BE2C (cell line): ENCODE measurements at places on chromosomes 5 and 9.

GRCh38 chr9:83429229-83429628 is 109.0 kb downstream of the FRMD3 start:
- DNase-seq = no peak

- no peak for DNase-seq
These were observed 163.8 kb downstream of the SYK start for GRCh38 chr9:90965226-90966030.

DNA sequence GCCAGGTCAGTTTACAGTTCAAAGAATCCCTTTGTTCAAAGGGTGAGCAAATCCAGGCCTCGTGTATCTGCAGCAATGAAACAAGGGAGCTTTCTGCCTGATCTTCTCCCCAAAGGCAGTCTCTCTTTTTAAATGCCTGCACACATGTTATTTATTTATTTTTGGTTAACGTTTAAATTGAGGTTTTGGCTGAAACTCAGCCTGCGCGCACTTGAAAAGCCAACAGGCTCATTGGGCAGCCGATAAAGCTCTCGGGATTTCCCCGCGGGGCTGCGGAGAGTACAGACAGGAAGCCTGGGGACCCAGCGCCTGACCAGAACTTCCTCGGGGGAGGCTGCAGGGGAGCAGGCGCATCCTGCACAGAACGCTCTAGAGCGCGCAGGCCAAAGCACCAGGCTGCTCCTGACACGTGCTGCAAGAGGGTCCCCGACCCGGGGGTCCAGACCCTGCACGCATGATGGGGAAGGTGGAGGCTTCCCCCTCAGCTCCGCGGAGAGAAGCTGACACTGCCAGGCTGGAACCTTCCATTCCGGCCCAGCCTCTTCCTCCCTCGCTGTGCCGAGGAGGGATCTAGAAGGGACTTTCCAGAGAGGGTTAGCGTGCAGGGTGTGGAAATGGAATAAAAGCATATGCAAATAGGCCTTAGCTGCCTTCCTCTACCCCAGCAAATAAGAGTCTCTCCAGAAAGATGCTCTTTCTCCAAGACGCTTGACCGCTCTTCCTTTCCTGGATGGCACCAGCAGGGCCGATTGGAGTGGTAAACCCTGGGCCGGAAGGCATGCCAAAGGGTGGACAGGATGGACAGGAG is 46.1 kb downstream of the PTTG1 start:
- peak; percentile 37 for DNase-seq

DNA sequence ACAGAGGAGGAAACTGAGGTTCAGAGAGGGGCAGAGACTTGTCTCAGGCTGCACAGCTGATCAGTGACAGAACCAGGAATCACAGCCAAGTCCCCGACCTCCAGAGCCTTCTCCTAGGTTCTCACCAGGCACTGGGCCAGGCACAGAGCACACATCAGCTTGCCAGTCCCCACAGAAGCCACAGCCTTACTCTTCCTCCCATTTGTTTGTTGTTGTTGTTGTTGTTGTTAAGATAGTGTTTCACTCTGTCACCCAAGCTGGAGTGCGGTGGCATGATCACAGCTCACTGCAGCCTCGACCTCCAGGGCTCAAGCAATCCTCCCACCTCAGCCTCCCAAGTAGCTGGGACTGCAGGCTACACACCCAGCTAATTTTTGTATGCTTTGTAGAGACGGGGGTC is 41.4 kb downstream of the NAIF1 start:
- DNase-seq = no peak

DNA sequence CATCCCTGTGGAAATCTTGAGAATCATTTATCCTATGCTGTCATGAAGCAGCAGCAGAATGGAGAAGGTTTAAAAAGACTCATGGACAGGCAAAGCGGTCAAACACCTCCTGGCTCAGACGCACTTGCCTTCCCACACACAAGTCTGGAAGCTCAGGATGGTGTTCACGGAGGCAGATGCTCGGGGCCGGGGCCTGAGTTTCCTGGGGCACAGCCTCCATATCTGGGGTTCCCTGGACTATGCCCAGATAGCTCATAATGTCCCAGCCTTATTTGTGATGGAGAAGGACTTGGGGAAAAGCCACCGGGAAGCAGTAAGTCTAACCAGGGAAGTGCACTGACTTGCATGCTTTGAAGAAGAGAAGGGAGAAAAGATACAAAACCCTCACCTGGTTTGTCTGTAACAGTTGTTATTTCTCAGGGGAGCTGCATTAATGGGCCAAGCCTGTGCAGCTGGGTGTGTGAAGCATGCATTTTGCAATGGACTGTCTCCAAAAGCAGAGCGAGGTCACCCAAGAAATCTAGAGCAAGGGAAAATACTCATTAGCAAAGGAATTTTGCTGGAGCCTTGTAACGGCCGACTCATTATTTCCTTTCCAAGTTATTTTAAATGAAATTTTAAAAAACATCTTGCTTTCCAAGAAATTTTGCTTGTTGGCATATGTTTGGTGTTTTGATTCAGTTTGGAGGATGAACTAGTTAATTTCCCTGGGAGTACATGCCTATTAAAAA is 3.4 kb downstream of the S1PR3 start:
- no peak for DNase-seq

GRCh38 chr9:83327750-83328622 is 210.2 kb downstream of the FRMD3 start:
- peak; percentile 94 for DNase-seq

DNA sequence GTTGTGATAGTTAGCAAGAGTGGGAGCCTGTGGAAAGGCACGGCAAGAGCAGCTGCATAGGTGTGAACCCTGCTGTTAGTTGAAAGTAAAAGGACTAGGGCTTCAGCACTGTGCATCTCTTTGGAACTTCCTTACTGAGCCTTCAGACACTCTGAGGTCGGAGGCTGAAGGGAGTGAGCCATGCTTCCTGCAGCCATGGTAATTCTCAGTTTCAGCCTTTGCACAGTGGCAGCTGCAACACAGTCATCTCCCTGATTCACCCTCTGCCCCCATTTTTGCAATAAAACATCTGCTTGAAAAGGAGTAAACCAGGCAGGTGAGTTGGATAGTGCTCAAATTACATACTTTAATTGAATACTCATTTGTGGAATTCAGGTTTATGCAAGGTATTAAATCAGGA is 6.5 kb upstream of the TLE4 start:
- DNase-seq = no peak

DNA sequence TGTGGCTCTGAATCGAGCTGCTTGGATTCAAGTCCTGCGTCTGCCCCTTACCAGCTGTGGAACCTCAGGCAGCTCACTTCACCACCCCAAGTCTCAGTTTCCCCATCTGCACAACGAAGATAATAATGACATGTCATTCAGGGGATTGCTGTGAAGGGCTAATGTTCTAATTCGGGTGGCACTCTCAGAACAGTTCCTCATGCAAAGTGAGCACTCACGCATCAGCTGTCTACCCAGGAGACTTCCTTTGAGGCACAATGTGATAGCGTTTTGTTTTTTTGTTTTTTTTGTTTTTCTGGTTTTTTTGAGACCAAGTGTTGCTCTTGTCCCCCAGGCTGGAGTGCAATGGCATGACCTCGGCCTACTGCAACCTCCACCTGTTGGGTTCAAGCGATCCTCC is 56.4 kb downstream of the NTNG2 start:
- no peak for DNase-seq

DNA sequence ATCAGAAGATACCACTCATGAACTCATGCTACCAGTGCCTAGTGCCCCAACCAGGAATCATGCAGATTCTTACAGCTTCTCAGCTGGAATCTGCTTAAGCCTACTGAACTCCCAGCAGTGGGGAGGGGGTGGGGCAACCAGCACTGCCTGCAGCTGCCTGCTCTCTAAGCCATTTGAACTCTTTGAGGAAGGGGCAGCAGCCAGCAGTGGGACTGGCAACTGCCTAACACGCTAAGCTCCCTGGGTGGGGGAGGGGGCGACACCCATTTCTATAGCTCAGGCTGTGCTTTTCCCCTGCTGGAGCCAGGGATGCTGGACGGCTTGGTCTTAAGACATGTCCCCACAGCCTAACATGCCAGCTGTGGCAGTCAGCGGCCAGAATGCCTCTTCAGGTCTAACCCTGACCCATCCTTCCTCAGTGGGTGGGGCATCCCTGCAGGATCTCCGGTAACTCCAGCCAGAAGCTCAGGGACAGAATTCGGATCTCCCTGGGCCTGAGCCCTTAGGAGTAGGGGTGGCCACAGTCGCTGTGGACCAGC is 889.7 kb downstream of the CDH9 start:
- peak; percentile 10 for DNase-seq

DNA sequence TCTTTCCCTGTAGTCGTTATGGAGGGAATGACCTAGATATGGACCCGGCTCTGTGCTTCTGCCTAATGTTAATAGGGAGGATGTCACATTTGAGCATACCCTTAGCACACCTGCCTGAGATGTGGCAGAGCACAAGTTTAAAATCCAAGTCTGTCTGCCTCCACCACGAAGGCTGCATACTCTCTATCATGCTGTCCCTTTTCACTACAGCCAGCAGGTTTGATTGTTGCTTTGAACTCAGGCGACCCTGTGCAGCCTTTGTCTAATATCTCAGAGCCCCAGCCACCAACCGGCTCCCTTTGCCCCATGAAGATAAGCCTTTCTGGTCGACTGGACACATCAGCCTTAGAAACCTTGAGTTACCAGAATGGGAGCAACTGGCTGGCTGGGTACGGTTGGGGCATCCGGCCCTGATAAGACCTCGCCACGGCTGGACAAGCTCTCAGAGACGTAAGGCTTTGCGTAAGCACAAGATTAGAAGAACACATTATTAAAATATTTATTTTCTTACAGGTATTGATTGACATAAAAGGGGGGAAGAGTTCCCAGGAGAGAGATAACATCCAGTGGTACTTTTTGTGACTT is 222.0 kb upstream of the TRIM32 start:
- DNase-seq = no peak

DNA sequence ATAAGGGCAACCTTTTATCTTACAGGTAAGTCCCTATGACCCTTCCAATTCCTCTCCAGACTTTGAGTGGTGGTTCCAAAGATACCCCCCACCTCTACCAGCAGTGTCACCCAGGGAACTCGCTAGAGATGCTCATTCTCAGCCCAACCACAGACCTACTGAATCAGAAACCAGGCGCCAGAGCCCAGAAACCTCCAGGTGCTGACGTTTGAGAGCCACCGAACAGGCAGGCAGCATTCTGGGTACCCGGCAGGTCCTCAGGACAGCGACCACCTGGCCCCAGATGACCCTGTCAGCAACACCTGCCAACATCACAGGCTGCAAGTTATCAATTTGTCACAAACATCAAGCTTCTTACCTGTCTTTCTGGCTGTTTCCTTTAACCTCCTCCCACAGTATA is 19.5 kb downstream of the RAPGEF1 start:
- no peak for DNase-seq

DNA sequence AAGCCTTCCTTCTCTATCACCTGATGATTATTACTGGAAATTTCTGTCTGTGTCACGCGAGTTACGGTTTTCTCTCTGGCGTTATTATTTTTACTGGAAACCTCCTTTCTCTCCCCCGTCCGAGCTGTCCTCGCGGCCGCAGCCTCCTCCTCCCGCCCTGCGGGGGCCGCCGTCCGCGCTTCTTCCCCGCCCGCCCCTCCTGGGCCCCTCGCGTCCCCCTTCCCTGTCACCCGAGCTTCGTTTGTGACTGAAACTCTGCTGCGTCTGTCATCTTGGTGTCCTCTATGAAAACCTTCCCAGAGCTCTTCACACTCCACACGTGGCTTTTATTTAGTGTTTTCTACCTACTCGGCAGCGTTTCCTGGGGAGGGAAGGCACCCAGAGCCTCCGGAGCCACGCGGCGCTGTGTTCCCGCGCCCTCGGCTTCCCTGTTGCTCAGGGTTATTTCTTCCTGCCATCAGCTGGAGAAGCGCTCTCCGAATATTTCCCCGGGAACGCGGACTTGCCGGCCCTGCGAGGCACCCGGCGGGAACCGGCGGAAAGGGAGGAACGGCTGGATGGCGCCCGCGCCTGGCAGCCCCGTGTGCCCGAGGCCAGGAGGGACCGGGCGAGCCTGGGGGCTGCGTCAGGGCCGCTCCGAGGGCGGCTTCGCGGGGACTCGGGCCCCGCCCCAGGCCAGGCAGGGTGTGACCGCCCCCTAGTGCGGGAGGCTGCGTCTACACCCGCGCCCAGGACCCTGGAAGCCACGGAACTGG is 33.9 kb downstream of the TRIP13 start:
- DNase-seq = peak; percentile 62

- DNase-seq = peak; percentile 40
These were observed 38.2 kb downstream of the CLINT1 start for GRCh38 chr5:157820593-157821252.

DNA sequence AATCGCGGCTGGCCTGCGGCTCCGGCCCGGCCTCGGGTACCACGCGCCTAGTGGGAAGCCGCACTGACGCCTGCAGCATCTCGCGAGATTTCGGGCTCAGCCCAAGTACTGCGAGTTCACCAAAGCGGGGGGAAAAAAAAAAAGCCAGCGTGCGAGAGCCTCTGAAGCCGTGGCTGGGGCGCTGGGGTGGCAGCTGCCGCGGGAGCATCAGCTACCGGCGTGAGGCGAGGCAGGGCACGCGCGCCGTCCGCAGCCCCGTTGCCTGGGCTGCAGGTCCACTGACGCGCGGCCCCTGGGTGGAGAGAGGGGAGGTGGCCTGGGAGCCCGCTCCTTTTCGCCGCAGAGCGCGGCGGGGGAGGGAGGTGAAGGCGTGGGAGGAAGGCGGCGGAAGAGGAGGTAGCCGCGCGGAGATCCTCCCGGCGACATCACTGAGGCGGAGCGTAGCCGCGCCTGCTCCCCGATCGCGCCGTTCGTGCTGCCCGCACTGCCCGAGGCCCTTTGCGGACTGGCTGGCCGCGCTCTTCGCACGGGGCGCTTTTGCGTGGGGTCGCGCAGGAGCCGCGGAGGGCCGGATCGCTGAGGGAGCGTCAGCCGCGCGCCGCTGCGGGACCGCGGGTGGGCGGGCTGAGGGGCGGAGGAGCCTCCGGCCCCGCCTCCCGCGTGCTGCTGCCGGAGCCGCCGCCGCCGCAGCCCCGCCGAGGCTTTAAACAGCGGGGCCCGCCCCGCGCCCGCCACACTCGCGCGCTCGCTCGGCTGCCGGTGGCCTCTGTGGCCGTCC is at the start of gene SLC12A2:
SLC12A2 (plus strand) TSS at position 734 of the 778 bp plus-strand sequence. CDS start 189 bp downstream, outside the sequence.
- peak; percentile 93 for DNase-seq

DNA sequence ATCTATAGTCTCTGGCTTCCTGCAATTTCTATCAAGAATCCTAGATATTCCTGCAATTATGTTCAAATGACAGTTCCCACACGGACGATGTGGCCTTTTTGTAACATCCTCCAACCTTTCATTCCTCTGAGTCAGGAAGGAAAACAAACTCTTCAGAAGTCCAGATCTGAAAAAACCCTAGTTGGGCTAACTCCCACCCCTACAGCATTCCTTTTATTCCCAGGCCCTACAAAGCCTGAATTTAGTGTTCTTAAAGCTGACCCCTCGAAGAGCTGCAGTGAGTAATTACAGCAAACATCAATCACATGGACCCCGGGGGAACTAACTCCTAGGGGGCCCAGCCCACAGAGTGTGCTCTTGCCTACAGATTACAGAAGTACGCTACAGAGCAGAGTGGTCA is 99.7 kb downstream of the SERINC5 start:
- DNase-seq = no peak

GRCh38 chr5:9363026-9363425 is 182.8 kb downstream of the SEMA5A start:
- DNase-seq = no peak

GRCh38 chr5:75387806-75388205 is 50.8 kb downstream of the HMGCR start:
- no peak for DNase-seq
